ENCODE measurements at places on chromosomes 1 and 21. TPM values are rescaled to one million over a fixed set of nuclear protein-coding genes. Genes with fewer than 3 reads are reported as not detected.

DNA sequence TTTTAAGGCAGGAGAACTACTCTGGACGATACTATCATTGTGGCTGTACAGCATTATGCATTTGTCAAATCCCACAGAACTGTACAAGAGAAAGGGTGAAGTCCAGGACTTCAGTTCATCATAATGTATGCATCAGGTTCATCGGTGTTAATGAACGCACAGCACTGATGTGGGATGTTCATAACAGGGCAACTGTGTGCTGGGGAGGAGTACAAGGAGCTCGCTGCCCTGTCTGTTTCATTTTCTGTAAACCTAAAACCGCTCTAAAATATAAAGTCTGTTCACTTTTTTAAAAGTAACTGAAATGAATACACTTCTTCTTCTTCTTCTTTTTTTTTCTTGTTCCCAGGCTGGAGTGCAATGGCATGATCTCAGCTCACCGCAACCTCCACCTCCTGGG lies 25.0 kb downstream of the TMPRSS2 start:
- no peak for DNase-seq

- DNase-seq: peak; percentile 57
Measured at GRCh38 chr21:33588485-33589335, at the start of gene DONSON. Gene DONSON, minus strand, starts transcription at chr21:33588684. Its CDS starts 43 bp downstream, at chr21:33588641.

DNA sequence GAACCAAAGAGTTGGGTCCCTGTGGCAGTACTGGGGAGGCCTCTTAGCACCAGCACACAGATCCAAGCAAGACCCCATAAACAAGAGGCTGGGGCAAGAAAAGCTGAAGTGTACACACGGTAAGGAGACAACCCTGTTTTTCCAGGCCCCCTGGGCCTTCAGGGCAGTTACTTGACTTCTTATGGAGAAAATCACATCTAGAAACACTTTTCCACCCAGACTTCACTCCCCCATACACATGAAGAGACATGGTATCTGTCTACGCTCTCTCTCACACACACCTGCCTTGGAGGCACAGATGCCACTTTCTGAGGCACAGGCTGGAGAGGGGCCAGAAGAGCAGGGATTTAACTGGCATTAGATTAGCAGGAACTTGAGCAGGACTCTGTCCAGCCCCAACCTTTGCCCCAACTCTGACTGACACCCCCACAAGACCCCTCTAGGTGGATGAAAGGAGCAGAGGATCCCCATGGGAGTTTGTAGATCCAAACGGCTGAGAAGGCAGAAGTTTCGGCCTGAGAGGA lies 2.2 kb downstream of the CERS2 start:
- no peak for DNase-seq

GRCh38 chr21:38897532-38898421 lies 92.0 kb downstream of the ETS2 start:
- DNase-seq: no peak

GRCh38 chr1:33133478-33134105 lies 48.3 kb downstream of the TRIM62 start:
- DNase-seq: no peak

DNA sequence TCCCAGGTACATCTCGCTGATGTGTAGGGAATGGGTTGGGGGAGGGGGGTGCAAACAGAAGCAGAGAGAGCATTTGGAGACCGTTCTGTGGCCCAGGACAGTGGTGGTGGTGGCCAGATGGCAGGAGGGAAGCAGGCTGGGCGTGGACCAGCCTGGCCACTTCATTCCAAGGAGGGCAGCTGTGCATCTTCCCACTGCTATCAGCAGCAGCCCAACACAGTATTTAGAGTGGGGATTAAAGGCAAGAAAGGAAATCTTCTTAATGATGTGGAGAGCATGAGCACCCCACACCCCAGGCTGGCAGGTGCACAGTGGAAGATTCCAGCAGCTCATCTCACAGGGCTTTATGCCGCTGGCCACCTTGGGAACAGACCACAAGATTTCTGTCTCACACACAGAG lies 198.7 kb downstream of the NPHP4 start:
- no peak for DNase-seq

- DNase-seq: no peak
Measured at GRCh38 chr1:8021676-8022266, 4.3 kb downstream of the ERRFI1 start.

The DFFB gene
- total RNA-seq: 2.6 TPM

DNA sequence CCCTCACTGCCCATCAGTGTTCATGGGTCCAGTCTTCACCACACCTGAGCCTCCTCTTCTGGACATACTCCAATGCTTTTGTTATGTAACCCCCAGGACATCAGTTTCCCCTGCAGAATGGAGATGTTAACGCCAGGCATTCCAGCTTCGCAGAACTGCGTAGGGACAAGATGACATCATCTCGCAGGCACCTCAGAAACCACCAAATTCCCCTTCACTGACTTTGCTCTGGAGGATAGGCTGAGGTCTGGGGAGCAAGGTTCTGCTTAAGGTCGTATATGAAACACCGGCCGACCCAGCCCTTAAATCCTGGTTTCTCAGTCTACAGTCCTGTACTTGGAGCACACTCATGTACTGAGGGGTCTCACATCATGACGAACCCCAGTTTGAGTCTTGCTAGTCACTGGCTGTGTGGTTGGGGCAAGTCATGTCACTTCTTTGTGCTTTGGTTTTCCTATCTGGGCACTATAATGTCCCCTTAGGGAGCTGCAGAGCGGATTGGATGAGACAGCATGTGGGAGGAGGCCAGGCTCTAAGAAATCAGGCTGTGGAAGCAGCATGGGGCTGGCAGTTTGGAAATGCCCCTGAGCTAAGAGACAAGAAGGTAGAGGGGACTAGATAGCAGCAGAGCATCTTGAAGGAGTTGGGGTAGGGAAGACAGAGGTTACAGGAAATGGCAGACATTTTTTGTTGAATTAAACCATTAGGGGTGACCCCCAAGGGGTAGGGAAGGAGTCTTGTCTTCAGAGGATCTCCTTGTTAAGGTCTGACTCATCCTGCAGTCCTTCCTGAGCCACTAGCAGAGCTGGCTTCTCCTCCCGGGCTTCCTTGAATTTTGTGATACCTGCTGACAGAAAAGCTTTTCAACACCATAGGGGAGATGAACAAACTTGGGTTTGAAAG lies 138.3 kb downstream of the FOXD2 start:
- DNase-seq: no peak

GRCh38 chr1:159077120-159077961 lies 775 bp upstream of the AIM2 start:
- no peak for DNase-seq

DNA sequence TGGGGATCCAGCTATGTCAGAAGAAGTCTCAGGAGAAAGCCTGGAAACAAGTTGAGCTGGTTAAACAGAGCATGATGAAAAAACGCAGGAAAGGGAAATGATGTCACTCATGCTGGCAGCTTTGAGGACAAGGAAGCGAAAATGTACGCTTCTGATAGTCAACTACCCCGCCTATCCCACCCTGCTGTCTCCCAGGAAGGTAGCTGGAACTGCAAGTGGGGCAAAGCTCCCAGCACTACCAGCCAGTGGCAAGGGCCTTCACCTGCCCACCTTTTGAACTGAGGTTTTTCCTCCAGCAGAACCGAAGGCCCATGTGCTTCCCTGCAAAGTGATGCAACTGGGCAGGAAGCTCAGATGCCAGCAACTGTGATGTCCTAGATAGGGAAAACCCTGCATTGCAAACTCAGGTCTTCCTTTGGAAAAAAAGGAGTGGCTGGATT lies 6.3 kb upstream of the IL20 start:
- peak; percentile 83 for DNase-seq

The SLC9C2 gene
- total RNA-seq: not detected

The FCRL1 gene
- not detected for total RNA-seq
